ENCODE measurements at places on chromosomes 2 and 18.

DNA sequence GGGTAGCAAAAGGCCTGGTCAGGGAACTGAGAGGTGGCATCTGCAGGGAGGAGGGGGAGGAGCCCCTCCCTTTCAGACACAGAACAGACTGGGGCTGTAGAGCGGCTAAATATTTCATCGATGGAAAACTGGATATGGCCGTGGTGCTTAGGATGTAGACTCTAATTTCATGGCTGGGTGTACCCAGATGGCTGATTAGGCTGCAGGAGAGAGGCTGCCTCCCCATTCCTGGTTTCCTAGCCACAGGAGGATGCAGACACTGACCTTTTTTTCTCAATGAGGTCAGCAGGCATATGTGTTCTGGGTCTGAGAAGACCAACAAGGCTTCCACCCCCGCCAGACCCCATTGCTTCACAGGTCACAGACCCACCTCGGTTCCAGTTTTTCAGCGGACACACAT lies 79.3 kb upstream of the STPG4 start:
- DNase-seq = no peak

GRCh38 chr2:206968134-206969086 lies 29.1 kb downstream of the CPO start:
- DNase-seq = no peak

- DNase-seq = no peak
Observed at GRCh38 chr18:54119524-54120019, 104.9 kb downstream of the MBD2 start.

DNA sequence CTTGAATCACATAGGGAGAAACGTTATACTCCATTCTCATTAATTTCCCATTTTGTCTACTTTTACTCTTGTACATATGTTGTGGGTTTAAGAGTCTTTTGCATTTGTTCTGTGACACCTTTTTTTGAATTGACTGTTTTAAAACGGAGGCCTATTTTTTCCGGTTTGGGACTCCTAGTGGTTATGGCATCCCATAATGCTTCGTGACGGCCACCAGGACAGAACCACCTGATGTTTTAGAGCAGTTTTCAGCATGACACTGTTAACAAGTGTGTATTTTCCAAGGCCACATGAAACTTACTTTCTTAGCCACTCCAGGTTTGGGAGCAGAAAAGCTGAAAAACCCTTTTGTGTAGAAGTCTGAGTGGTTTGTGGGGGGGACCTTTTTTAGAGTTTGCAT lies 8.4 kb downstream of the SOX11 start:
- no peak for DNase-seq

GRCh38 chr2:174013315-174013751 lies 48.2 kb upstream of the SP3 start:
- DNase-seq = no peak

- no peak for DNase-seq
Observed at GRCh38 chr2:208984376-208985090, 439.3 kb upstream of the MAP2 start.

- no peak for DNase-seq
Observed at GRCh38 chr2:182186132-182186735, 200.6 kb downstream of the PPP1R1C start.

- no peak for DNase-seq
Observed at GRCh38 chr2:12731701-12732280, 15.1 kb downstream of the TRIB2 start.

GRCh38 chr2:84454581-84454980 lies 4.5 kb downstream of the SUCLG1 start:
- no peak for DNase-seq

DNA sequence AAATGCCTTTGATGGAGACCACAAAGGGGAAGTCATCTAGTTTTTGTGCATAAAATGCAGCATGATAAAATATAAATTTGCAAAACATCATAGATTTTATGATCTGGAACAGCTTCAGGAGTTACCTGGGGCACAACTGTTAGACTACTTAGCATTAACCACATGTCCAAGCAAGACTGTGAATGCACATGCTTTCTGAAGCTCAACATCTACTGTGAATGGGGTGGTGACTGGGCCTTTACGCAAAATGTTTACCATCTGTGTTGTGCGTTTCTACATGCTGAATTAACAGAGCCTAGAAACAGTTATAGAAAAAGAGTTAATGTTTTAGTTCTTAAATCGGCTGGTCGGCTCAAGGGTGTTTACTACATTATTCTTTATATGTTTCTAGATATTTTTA lies 45.5 kb downstream of the KCTD1 start:
- no peak for DNase-seq

GRCh38 chr2:149799013-149799705 lies 211.6 kb upstream of the MMADHC start:
- no peak for DNase-seq

- no peak for DNase-seq
Observed at GRCh38 chr2:235996419-235996818, 171.8 kb downstream of the GBX2 start.

DNA sequence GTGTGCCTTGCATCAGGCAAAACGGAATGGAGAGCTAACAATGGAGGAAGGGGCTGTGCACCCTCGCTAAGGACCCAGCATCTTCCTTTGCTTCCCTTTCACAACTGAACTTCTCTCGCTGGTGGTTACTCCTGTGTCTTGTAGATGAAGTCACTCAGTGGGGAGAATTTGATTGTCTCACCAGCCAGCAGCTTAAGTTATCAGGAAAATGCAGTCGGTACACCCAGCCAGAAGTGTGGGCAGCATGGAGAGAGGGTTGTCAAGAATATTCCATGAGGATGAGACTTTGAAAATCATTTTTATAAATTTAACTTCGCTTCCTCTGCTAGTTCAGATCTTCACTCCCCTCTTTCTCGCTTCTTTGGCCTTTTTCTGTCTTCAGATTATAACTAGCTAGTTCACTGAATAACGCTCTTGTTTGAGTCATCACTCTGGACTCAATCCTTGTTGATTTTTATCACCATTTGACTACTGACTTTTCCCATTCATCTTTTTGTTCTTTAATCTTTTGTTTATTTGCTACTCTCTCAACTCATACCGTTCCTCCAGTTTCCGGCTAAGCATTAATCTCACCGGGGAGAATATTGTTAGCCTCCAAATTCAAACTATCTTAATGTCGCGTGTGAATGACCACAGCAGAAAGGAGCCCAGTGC lies 221.7 kb downstream of the CD226 start:
- no peak for DNase-seq

DNA sequence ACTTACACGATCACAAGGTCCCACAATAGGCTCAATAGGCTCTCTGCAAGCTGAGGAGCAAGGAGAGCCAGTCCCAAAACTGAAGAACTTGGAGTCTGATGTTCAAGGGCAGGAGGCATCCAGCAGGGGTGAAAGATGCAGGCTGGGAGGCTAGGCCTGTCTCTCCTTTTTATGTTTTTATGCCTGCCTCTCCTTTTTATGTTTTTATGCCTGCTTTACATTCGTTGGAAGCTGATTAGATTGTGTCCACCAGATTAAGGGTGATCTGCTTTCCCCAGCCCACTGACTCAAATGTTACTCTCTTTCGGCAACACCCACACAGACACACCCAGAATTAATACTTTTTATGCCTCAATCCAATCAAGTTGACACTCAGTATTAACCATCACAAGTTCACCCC lies 9.9 kb upstream of the GYPC start:
- no peak for DNase-seq

GRCh38 chr2:118738524-118739308 lies 108.7 kb downstream of the EN1 start:
- no peak for DNase-seq

- no peak for DNase-seq
Observed at GRCh38 chr2:127709336-127709735, 8.0 kb downstream of the SFT2D3 start.

DNA sequence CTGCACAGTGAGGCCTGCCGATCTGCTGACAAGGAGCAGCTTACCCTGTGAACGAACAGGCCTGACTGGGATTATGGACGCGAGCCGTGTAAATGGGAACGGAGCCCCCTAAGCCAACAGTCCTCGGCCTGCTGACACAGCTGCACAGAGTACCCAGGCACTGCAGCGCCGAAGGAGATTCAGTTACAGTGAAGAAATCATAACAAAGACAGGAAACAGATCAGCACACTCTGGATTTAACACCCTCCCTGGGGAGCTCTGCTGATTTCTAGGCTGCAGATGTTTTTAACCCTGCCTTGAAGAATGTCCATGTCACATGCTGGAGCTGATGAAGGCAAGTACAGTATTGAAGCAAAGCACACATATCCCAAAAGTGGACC lies 43.4 kb downstream of the COLEC12 start:
- no peak for DNase-seq

DNA sequence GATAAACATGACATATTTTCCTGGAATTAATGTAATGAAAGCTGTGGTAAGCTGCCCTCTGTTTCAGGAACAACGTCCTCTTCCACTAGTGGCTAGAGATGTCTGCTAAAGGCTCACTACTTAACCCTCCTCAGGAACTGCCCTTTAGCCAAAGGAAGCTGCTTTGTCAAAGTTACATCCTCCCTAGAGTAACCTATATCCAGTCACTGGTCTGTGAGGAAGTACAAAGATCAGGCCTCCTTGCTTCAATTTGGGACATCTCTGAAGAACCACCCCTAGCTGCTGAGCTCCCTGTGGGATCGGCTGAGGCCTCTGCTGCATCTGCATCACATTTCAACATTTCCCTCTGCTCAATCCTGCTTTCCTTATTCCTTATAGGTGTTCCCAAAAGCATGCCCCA lies 107.8 kb downstream of the PRELID3A start:
- DNase-seq = no peak

DNA sequence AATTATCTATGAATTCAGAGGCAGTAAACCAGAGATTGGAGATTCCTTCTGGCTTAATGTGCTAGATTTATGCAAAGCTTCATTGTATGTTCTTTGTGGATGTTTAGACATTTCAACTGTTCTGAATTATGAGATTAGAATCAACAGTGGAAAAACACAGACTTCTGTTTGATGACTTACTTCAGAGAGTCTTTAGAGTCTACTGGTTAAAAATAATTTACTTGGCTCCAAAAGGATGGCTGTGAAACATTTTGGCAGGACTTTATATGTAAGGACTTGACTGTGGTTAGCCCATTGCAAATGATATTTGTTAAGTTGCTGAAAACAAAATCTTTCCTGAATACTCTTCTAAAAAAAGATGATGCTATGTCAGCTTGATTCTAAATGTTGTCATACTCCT lies 25.5 kb upstream of the LRRC30 start:
- DNase-seq = no peak

DNA sequence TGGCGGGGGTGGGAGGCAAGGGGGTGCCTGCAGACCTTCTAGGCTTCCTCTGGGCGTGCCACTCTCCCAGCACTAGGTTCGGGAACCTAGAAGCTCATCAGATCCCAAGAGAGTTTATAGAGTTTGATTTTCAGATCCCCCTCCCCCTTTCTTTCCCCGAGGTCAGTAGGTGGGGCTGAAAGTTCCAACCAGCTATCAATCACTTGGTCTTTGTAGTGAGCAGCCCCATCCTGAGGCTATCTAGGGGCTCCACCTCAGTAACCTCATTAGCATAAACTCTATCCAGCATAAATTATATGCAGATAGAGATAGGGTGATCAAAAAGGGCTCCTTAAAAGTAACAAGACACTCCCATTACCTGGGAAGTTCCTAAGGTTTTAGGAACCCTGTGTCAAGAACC lies 32.8 kb downstream of the ERLEC1 start:
- no peak for DNase-seq

GRCh38 chr2:102585847-102586404 lies 33.4 kb upstream of the SLC9A2 start:
- DNase-seq = no peak

DNA sequence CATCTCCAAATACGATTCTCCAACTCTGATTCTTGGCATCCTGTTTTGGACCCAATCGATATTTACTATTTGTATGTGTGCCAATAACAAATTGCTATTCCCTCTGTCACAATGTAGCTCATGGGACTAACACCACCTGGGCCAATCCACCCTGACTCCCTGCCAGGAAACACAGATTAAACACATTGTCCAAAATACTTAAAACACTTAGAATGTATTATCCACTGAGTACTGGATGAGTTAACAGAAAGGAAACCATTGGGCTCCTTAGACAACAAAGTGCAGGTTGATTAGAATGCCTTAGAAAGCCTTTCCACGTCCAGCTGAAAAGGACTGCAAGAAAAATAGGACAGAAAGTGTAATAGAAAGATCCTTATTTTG lies 79.4 kb upstream of the ARHGAP28 start:
- DNase-seq = no peak

GRCh38 chr2:98702127-98702802 lies 28.7 kb downstream of the MGAT4A start:
- DNase-seq = no peak

DNA sequence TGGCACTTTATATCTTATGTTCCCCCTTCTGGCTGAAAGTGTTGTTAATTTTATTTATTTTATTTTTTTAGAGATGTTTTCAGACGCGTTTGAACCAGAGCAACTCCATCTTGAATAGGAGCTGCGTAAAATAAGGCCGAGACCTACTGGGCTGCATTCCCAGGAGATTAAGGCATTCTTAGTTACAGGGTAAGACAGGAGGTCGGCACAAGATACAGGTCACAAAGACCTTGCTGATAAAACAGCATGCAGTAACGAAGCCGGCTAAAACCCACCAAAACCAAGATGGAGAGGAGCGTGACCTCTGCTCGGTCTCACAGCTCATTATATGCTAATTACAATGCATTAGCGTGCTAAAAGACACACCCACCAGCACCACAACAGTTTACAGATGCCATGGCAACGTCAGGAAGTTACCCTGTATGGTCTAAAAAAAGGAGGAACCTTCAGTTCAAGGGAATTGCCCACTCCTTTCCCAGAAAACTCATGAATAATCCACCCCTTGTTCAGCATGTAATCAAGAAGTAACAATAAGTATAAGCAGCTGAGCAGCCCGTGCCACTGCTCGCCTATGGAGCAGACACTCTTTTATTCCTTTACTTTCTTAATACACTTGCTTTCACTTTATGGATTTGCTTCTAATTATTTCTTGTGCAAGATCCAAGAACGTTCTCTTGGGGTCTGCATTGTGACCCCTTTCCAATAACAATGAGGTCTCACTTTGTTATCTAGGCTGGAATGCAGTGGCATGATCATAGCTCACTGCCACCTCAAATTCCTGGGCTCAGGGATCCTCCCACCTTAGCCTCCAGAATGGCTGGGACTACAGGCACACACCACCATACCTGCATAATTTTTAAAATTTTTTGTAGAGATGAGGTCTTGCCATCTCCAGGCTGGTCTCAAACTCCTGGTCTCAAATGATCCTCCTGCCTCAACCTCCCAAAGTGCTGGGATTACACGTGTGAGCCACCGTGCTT lies 55.9 kb downstream of the CACNB4 start:
- DNase-seq = no peak

DNA sequence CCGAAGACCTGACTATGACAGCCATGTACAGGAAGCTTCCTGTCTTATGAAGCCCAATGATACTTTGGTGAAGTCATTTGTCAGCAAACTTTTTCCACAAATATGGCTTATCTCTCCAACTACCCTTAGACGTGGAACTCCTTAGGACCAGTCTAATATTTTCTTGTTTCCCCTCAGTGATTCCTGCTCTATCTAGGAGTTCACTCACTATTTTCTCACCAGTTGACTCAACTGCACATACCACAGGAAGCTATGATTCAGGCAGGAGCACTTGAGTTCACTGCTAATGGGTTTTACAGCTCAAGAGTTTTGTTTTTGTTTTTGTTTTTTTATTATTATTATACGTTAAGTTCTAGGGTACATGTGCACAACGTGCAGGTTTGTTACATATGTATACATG lies 109.3 kb downstream of the ANTXR1 start:
- DNase-seq = no peak

All from activated CD8-positive, alpha-beta memory T cell treated with anti-CD3 and anti-CD28 coated beads for 1 hour (primary cell).